ENCODE measurements at places on chromosomes 7 and 10.

DNA sequence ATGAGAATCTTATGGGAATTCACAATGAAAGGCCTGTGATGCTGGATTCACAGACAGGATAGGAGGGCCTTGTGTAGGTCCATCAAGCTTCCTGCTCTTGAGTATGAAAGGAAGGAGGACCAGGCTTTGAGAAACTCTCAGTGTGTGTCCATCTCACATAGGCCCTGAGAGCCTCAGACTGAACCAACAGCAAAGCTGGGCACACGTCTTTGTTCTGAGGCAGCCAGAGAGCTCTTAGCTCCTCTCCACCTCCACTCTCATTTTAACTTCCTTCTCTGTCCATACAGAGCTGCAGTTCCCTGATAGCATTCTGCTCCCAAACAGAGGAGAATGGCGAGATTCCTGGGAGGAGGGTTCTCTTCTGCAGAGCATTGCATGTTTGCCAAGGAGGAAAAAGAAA lies 515.6 kb downstream of the CALN1 start:
- no peak for DNase-seq

GRCh38 chr7:41817386-41817785 lies 114.5 kb upstream of the INHBA start:
- DNase-seq = no peak

DNA sequence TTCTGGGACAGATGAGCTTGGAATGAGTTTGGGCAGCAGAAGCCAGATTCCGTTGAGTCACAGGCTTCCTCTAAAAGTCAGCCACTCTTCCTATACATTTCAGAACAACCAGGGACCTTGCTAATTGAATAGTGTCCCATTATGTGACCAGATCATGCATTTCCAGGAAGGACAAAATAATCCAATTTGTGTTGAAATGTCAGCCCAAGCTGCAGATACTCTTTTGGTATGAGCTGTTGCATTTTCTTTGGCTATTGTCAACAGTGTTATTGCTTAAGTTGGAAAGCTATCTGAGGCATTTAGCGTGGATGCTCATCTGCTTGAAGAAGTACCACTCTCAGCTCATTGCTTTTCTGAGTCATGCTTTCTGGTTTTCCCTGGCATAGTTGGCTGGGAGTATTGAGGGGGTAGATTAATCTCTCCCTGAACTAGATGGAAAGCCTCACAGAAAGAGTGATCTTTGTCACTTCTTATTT lies 223.7 kb upstream of the HABP2 start:
- DNase-seq = peak; percentile 5

- no peak for DNase-seq
Observed at GRCh38 chr7:149880638-149881311, 7.0 kb downstream of the ATP6V0E2 start.

DNA sequence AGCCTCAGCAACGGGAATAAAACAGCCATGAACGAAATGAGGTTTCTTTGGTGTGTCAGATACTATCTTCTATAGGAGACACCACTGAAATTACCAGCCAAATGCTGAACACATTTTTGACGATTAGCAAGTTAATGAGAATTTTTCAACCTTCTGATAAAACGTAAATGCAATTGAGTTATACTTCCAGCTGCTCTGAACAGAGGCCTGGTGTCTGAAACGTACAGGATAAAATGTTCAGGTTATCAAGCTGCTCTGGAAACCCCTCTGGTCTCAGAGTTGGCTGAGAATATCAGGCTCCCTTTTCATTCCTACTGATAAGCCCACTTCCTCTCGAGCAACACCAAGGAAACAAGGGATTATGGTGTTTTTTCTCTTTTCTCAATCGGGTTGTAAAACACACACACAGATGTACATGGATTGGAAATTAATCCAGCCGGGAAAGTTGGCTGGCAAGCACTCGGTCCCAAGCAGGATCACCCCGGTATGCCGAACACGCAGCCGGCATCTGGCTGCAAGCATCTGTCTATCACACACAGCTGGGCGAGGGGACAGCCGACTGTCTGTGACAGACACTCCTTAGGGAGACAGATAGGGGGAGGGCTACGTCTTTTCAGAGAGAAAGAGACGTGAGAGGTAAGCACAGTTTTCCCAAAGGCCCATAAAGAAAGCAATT lies 171.8 kb downstream of the PRKAG2 start:
- DNase-seq = no peak

- DNase-seq = peak; percentile 48
Observed at GRCh38 chr7:31633467-31633866, 53.5 kb upstream of the PPP1R17 start.

GRCh38 chr10:11345224-11346054 lies 266.0 kb downstream of the USP6NL start:
- DNase-seq = peak; percentile 57

GRCh38 chr10:52357971-52358370 lies 43.9 kb downstream of the DKK1 start:
- DNase-seq = no peak

GRCh38 chr10:63627881-63628296 lies 106.7 kb downstream of the REEP3 start:
- DNase-seq = peak; percentile 14

DNA sequence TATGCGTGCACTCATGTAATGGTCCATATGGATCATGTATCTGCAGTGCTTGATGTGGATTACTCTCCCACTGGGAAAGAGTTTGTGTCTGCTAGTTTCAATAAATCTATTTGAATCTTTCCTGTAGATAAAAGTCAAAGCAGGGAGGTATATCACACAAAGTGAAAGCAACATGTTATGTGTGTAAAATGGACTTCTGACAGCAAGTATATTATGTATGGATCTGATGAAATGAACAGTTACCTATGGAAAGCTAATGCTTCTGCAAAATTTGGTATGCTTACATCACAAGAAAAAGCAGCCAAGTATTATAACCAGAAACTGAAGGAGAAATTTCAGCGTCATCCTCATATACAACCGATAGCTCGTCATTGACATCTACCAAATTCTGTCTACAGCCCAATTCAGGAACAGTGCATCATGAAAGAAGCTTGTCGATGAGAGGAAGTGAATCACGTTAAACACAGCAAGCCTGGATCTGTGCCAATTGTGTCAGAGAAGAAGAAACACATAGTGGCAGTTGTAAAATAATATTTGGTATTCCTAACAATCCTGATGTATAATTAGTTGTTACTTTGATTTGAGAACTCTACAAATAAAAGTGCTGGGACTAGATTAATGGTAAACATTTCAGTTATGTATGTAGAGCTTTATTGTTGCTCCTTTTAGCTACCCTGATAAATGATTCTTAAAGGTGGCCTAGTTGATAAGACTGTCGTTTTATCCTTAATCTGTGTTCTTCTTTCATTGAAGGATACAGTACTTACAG lies 14.2 kb upstream of the SYPL1 start:
- peak; percentile 59 for DNase-seq

DNA sequence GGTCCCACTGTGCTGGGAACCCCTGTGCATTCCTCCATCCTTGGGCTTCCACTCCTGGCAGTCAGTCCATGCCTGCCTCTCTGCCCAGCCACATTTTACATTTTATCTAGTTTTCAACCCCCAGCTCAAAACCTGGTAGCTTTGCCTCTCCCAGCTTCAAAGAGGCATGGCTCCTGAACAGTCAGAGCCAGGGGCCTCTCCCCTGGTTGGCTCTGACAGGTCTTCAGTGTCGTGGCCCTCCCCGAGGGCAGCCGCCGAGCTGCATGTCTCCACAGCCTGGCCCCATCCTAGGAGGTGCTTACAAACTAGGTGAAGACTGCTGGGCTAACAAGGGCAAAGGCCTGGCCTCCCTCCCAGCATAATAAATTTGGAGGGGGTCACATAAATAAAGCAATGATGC lies 14.8 kb downstream of the COBL start:
- DNase-seq = no peak

DNA sequence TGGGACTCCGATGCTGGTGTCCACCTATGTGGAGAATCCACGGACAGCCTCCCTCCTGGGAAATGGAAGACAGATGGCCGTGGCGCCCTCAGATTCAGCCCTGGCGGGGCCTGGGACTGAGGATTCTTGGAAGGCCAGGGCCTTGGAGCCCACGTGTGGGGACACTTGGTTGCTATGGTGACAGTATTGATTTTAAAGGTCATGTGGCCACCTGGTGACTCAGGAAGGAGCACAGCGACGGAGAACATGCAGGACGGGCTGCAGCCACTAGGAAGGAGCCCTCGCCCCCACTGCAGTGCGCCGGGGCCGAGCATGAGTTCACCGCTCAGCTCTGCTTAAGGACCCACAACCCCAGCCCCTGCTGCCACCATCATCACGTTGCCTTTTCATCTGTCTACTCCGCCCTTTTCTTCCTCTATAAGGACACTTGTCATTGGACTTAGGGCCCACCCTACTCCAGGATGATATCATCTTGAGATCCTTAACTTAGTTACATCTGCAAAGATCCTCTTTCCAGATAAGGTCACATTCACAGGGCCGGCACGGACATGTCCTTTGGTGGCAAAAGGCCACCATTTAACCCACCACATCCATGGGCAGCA lies 3.7 kb upstream of the STK32C start:
- peak; percentile 89 for DNase-seq

GRCh38 chr7:77498659-77499379 lies 38.3 kb upstream of the PTPN12 start:
- DNase-seq = peak; percentile 71

DNA sequence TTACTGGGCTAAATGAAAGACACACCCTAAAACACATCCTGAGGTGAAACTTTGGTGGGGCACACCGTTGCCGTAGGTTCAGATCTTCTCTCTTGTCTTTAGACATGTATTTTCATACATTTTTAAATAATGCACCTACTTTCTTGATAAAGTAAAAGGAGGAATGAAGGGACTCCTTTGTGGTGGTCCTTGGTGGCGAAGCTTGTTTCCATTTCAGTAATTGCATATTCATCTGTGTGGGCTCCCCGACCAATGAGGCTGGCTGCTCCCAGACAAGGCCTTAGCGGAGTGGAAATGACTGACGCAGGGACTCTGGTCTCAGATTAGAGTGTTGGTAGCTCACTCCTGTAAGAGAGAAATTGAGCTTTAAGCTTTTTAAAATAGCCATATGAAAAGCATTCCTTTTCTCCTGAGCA lies 815 bp downstream of the CCSER2 start:
- peak; percentile 72 for DNase-seq

GRCh38 chr7:22066522-22066921 lies 120.8 kb upstream of the CDCA7L start:
- DNase-seq = no peak

- DNase-seq = no peak
Observed at GRCh38 chr7:21104124-21104500, 317.4 kb upstream of the SP8 start.

DNA sequence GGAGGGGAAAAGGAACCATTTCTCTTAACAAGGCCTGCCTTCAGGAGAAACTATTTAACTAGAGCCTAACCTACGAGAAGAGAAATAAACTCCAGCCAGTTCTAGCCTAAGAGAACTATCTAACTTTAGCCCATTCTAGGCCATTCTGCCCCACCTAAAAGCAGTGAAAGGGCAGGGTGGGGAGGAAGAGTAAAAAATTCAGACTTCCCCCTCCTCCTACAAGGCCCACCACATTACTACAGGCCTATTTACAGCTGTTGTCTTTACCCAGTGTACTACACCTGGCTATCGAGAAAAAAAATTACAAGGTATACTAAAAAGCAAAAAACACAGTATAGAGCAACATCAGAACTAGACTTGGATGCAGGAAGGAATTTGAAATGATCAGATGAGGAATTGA lies 93.0 kb downstream of the KMT2C start:
- DNase-seq = no peak

DNA sequence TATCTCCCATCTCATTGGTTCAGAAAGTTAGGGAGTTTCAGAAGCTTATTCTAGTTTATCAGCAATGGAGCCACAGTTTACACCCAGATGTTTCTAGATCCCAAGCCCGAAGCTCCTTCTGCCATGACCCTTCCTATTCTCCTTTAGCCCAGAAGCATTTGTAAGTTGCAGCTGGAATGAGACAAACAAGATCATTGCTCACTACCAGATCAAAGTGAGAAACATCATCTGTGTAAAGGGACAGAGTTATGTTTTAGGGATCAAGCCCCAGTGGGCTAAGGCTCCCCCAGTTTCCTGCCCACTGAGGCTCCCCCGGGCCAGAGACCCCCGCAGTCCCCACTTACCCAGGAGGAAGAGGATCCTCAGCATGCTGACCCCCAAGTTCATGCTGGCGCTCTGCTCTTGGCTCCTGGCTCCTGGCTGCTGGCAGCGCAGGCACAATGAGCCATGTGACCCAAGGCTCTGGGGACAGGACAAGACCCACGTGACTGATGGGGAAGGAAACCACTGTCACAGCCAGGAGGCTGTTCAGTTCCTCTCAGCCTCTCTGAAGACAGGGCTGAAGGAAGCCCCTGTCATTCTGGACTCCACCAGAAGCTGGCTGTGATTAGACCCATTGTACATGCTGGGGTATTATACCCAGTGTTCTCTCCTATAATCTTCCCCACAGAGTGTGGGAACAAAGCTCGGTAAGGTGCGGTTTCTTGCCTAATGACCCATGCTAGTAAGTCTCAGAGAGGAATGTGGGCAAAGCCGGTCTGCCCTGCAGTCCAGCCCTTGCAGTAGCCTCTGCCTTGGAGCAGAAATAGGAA lies at the start of gene TMEM273:
TMEM273 (minus strand) TSS at position 442 of the 812 bp plus-strand sequence; CDS start at position 387, 55 bp downstream.
- no peak for DNase-seq

GRCh38 chr10:110508806-110509544 lies 11.3 kb downstream of the DUSP5 start:
- no peak for DNase-seq

GRCh38 chr10:61047788-61048560 lies 104.0 kb upstream of the RHOBTB1 start:
- DNase-seq = peak; percentile 8

DNA sequence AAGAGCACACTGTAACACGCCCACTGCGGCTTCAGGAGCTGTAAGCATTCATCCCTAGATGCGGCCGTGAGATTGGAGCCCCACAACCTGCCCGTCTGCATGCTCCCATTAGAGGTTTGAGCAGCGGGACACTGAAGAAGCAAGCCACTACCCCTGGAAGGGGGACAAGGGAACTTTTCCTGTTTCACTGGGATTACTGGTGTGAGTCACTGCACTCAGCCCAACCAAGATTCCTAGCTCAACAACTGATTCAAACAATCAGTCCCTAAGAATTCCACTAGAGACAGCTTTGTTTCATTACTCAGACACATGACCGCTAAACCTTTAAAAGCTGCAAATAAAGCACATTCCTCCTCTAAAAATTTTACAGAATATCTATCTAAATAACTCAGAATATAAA lies 69.8 kb downstream of the ORC5 start:
- no peak for DNase-seq

DNA sequence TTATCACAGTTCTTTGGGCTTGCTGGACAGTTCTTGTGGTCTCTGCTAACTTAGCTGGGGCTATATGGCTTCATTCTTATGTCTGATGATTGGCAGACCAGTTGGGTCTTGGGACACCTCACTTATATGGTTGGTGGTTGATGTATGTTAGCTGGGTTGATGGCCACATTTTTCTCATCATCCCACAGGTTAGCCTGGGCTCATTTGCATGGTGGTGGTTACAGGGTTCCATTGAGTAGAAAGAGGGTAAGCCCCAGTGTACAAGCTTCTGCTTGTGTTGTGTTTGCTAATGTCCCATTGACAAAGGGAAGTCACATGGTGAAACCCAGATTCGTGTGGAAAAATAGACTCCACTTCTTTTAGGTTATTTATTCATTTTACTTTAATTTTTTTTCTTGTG lies 40.6 kb downstream of the TMEM60 start:
- DNase-seq = no peak

- peak; percentile 79 for DNase-seq
Observed at GRCh38 chr7:74355091-74355490, 65.9 kb downstream of the CLIP2 start.

GRCh38 chr7:47670729-47671128 lies 88.8 kb upstream of the TNS3 start:
- no peak for DNase-seq

GRCh38 chr10:4648999-4649398 lies 177.0 kb upstream of the AKR1E2 start:
- DNase-seq = no peak

Measured in DMS53 (cell line).